ENCODE measurements at places on chromosomes 11 and 22. TPM values are rescaled to one million over a fixed set of nuclear protein-coding genes. Genes with fewer than 3 reads are reported as not detected.

DNA sequence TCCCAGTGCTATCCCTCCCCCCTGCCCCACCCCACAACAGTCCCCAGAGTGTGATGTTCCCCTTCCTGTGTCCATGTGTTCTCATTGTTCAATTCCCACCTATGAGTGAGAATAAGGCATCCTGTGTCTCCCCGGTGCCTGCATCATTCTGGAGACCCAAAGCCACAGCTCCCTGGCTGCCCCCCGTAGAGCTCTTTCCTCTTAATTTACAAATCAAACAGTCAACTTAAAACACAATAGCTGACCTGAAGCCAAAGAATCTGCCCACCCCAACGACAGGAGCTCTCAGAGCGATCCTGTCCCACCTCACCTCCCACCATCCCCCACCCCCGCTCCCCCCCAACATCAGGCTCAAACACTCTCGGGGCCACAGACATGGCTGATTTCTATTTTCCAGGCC, 558.3 kb downstream of the BRD1 start:
- H3K27ac ChIP-seq, result no peak overlapping the region
- H3K27me3 ChIP-seq, result no peaks in the 10 kb centered on the region
- no peak for DNase-seq
- no peaks in the 10 kb centered on the region for H3K4me1 ChIP-seq
- H3K4me3 ChIP-seq, result no peak overlapping the region
- H3K36me3 ChIP-seq, result no peaks in the 10 kb centered on the region

GRCh38 chr22:19943082-19944026, 1.7 kb upstream of the TXNRD2 start:
- H3K4me3 ChIP-seq, result no peak overlapping the region
- H3K27me3 ChIP-seq, result no peaks in the 10 kb centered on the region
- no peaks in the 10 kb centered on the region for H3K4me1 ChIP-seq

GRCh38 chr11:40186437-40187263, 1272.8 kb downstream of the LRRC4C start:
- no peak overlapping the region for H3K27ac ChIP-seq
- H3K4me3 ChIP-seq, result no peak overlapping the region
- no peaks in the 10 kb centered on the region for H3K27me3 ChIP-seq
- peaks cover 6% of the 10 kb centered on the region for H3K4me1 ChIP-seq

- H3K27me3 ChIP-seq, result no peaks in the 10 kb centered on the region
- H3K4me3 ChIP-seq, result no peak overlapping the region
- H3K36me3 ChIP-seq, result no peaks in the 10 kb centered on the region
- H3K4me1 ChIP-seq, result no peaks in the 10 kb centered on the region
- H3K27ac ChIP-seq, result no peak overlapping the region
Observed at GRCh38 chr22:24063361-24063760, 52.3 kb downstream of the CABIN1 start.

GRCh38 chr11:26719289-26719973, 2.4 kb downstream of the SLC5A12 start:
- no peaks in the 10 kb centered on the region for H3K27me3 ChIP-seq
- no peak overlapping the region for H3K4me3 ChIP-seq
- no peaks in the 10 kb centered on the region for H3K36me3 ChIP-seq
- no peak for DNase-seq

DNA sequence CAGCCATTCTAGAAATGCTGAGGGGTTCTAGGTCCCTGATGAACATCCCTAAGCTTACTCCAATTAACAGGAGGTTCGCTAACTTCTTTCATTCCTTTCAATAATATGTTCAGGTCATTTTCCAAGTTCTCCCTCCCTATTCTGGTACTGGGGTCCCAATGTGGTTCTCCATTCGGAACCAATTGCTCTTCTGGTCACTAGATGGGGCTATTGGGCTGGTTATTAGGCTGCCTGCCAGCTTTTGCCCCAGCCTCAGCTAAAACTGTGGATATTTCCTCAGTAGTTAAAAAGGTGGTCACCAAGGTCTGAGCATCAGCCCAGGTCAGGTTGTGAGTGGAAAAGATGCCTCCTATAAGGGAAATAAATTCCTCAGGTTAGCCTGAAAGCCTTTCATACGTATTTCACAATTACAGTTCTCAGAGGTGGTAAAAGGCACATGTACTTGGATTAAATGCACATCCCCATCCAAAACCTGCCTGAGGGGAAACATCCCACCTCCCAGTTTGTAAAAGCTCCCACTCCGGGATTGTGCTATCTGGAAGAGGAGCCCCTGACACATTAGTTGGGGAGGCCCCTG, 161.1 kb upstream of the CCDC179 start:
- no peak overlapping the region for H3K4me3 ChIP-seq
- no peaks in the 10 kb centered on the region for H3K27me3 ChIP-seq
- no peak for DNase-seq
- no peak overlapping the region for H3K27ac ChIP-seq
- no peaks in the 10 kb centered on the region for H3K4me1 ChIP-seq
- no peaks in the 10 kb centered on the region for H3K36me3 ChIP-seq

GRCh38 chr11:10941871-10942270, 84.0 kb upstream of the ZBED5 start:
- no peaks in the 10 kb centered on the region for H3K27me3 ChIP-seq
- H3K4me1 ChIP-seq, result no peaks in the 10 kb centered on the region
- H3K36me3 ChIP-seq, result no peaks in the 10 kb centered on the region
- no peak overlapping the region for H3K4me3 ChIP-seq

- DNase-seq, result no peak
- H3K27me3 ChIP-seq, result no peaks in the 10 kb centered on the region
- no peaks in the 10 kb centered on the region for H3K4me1 ChIP-seq
- no peaks in the 10 kb centered on the region for H3K36me3 ChIP-seq
- no peak overlapping the region for H3K4me3 ChIP-seq
Observed at GRCh38 chr11:132095230-132096131, 725.1 kb downstream of the NTM start.

DNA sequence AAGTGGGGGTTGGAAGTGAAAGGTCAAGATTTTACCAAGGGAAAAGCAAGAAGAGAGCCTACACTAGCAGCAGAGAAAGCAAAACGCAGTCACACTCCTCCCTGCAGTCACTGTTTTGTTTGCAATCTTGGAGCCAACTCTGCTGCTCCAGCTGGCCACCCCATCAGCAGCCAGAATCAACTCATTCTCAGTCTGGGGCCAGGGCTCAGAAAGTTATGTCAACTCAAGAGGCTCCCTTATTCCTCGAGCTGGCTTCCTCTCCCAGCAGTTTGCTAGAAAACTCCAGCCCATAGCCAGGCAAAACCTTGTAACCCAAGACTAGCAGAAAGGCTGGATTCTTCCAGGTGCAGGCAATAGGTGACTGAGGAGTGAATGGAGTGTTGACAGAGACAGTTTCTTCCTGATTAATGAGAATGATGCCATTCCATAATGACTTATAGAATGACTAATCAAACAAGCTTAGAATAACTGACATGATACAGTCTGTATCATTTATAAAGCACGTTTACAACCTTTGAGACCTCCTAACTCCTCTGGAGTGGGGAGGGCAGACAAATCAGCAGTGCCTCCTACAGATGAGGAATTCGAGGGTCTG, 53.4 kb downstream of the P4HA3 start:
- no peak overlapping the region for H3K4me3 ChIP-seq
- H3K4me1 ChIP-seq, result no peaks in the 10 kb centered on the region
- no peaks in the 10 kb centered on the region for H3K36me3 ChIP-seq

- H3K27ac ChIP-seq, result no peak overlapping the region
- no peak overlapping the region for H3K4me3 ChIP-seq
- H3K27me3 ChIP-seq, result no peaks in the 10 kb centered on the region
- H3K36me3 ChIP-seq, result no peaks in the 10 kb centered on the region
Observed at GRCh38 chr11:107157809-107158187, 139.5 kb upstream of the GUCY1A2 start.

DNA sequence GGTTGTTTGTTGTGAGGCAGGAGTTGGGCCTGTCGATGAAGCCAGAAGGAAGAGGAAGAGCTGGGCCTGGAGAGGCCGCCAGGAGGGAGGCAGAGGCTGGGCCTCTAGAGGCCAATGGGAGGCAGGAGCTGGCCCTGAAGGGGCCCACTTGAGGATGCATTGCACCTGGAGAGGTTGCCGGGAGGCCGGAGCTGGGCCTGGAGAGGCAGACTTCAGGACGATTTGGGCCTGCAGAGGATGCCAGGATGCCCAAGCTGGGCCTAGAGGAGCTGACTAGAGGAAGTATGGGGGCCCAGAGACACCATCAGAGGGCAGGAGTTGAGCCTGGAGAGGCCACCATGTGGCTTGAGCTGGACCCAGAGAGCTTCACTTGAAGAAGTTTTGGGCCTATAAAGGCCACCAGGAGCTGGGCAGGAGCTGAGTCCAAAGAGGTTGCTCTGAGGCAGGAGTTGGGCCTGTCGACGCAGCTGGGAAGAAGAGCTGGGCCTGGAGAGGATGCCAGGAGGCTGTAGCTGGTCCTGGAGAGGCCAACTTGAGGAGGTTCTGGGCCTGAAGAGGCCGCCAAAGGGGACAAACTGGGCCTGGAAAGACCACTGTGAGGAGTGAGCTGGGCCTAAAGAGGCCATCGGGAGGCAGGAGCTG, 39.0 kb downstream of the OR4C45 start:
- H3K27ac ChIP-seq, result no peak overlapping the region
- no peaks in the 10 kb centered on the region for H3K36me3 ChIP-seq
- no peaks in the 10 kb centered on the region for H3K4me1 ChIP-seq
- DNase-seq, result no peak
- no peak overlapping the region for H3K4me3 ChIP-seq
- H3K27me3 ChIP-seq, result no peaks in the 10 kb centered on the region

The SSTR3 gene
- total RNA-seq, result not detected

The DGCR6 gene
- total RNA-seq, result 2.0 TPM

Data from right lobe of liver (tissue), 6 donors.